DMS79 treated with DMSO at 0.1 percent for 48 hours (cell line): ENCODE measurements at places on chromosomes 6 and 20.

DNA sequence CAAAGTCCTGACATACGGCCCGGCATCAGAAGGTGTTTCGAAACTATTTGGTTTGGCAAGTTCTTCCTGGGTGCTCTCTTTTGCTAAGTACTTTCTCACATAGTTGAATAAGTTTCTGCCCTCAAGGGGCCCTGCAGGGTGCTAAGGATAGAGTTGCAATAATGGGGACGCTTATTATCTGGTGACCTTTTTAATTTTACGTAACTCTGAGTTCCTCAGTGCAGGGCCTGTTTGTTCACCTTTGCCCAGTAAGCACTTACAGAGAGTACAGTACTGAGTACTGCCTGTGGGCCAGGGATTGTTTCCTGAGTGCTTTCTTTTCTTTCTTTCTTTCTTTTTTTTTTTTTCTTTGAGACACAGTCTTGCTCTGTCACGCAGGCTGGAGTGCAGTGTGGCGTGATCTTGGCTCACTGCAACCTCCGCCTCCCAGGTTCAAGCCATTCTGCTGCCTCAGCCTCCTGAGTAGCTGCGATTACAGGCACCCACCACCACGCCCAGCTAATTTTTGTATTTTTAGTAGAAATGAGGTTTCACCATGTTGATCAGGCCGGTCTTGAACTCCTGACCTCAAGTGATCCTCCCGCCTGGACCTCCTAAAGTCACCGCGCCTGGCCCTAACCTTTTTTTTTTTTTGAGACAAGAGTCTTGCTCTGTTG is 4.5 kb upstream of the PXMP4 start:
- no peak for DNase-seq

DNA sequence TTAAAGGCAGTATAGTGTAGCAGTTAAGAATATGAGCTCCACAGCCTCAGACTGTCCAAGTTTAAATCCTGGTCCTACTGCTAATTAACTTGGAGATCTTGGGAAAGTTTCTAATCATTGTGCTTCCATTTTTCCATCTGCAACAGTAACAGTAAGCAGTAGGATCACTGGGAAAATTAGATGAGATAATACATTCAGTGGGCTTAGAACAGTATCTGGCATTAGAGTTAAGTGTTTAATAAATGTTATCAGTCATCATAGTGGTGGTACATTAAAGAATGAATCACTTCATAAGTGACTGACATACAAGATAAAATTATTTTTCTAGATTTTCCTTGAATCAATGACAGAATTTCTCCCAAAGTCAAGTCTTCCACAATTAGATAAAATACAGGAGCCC is 5.0 kb downstream of the NHSL1 start:
- no peak for DNase-seq

GRCh38 chr6:52109171-52109571 is 21.8 kb upstream of the PKHD1 start:
- DNase-seq, result no peak

DNA sequence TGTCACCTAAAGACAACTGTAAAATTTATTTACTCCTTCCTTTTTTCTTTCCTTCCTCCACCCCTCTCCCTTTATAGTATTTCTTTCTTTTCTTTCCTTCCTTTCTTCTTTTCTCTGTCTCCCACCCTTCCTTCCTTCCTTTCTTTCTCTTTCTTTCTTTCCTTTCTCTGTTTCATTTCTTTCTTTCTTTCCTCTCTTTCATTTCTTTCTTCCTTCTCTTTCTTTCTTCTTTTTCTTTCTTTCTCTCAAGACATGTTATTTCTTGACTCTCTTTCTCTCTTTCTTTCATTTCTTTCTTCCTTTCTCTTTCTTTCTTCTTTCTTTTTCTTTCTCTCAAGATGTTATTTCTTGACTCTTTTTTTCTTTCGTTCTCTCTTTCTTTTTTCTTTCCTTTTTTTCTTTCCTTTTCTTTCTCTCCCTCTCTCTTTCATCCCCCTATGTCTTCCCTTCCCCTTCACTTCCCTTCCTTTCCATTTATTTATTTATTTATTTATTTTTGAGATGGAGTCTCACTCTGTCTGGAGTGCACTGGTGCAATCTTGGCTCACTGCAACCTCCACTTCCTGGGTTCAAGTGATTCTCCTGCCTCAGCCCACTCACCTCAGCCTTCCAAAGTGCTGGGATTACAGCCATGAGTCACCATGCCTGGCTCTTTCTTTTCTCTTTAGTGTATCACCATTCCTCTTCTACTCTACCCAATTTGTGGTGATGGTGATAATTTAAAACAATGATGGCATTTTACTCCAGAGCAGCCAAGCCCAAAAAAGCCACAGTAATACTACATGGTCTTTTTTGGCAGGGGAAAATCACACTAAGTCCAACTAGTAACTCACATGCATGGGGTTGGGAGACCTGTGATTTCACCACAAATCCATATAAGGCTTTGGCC is 188.2 kb downstream of the ADGRG6 start:
- DNase-seq, result no peak

GRCh38 chr6:107786179-107786578 is 37.9 kb downstream of the SCML4 start:
- no peak for DNase-seq

DNA sequence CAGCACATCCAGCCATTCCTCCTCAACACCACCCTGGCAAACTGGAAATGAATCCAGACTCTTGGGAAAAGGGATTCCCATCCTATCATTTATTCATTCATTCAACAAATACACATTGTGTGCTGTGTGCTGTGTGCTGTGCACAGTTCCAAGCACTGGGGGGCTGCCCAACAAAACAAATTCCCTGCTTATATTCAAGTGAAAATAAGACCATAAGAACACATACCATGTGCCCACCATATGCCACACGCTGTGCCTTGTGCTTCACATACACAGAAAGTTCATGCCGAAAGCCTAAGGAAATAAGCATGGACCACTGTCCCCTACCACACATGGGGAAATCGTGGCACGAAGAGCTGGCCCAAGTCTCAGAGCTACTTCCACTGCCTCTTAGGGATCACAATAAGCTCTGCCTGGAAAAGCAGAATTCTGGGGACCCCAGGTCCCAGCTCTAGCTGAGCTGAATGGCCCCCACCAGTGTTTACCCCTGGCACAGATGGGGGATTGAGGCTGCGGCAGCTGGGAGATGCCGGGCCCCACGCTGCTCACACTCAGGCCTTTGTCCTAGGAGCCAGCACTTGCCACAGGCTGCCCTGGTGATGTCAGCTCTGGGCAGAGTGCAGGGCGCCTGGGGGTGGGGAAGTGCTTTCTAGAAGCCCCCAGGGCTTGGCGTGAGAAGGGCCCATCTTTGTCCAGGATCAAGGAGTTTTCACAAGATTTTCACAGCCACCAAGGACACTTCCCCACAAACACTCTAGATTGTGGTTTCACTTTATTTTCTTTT is 99.6 kb downstream of the PREX1 start:
- DNase-seq, result no peak

- DNase-seq, result no peak
Measured at GRCh38 chr6:164021589-164022250, 607.2 kb downstream of the QKI start.

DNA sequence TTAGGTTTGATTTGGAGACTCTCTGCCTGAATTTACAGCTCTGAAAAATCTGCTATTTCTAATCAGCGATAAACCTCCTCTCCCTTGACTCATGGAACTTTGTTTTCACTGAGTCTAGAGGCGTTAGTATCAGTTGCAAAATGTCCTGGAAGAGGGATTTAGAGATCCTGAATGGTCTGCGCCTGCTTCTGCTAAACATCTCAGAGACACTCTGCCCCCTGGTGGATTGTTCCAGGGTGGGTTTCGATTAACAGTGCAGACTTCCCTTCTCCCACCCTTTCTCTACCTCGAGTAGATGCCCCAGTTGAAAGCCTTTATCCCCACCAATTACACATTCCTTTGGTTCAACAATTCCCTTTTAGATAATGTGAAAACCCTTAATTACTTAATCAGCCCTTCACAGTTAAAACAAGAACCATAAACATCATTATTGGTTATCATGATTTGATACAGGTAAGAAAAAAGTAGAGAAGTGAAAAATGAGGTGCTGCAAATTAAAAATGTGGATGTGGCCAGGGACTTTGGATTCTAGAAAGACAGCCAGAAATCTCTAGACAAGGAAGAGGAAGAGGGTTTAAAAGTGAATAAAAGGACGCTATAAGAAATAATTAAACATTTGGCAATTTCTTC is 5.5 kb downstream of the HTR1B start:
- no peak for DNase-seq

- no peak for DNase-seq
Measured at GRCh38 chr6:17413313-17413750, 19.9 kb downstream of the CAP2 start.

DNA sequence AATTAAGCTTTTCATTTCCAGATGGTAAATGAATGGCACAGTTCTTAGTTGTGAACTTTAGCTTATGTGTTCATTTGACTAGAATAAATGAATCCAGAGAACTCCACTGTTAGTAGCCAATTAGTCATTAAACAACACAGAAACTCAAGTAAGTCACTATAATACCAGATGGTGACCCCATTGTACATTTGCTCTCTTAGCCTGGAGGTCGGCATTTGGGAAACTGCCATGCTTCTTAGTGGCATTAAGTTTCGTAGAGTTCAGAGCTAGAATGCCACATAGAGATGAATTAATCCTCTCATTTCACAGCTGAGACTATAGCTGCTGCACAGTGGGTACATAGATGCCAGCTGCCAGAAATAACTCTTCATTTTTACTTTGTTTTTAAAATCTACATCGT is 10.8 kb upstream of the DTNBP1 start:
- no peak for DNase-seq

DNA sequence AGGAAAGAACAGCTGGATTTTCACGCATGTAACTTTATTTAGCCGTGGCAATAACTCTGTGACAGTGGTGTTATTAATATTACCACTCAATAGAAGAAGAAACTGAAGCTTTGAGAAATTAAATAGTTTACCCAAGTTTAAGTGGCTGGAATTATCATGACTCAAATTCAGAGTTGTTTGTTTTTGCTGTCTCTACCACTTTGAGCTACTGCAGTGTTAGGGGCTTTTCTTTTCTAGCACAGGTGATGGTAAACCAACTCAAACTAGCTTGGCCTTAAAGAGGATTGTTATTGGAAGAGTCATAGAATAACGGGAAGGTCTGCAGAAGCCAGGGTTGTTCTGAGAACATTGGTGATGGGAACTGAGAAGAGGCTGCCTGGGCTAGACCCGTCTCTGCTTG is 66.0 kb upstream of the PREP start:
- no peak for DNase-seq

DNA sequence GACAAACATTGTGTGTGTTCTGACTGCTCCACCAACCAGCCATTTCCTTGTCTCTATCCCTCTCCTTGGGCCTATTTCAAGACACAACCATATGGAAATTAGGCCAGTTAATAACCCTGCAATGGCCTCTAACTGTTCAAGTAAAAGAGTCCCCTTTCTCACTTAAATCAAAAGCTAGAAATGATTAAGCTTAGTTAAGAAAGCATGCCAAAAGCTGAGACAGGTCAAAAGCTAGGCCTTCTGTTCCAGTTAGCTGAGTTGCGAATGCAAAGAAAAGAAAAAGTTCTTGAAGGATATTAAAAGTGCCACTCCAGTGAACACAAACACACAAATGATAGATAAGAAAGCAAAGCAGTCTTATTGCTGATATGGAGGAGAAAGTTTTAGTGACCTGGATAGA is 22.5 kb downstream of the SERINC1 start:
- DNase-seq, result no peak

GRCh38 chr20:19380211-19380610 is 167.8 kb downstream of the SLC24A3 start:
- DNase-seq, result no peak
